Stimulated activated CD8-positive, alpha-beta memory T cell treated with anti-CD3 and anti-CD28 coated beads, Interleukin-2, amount 100 ng/mL, for 1 hour (primary cell): ENCODE measurements at places on chromosomes 6 and 20.

GRCh38 chr20:21133917-21134622 is 8.2 kb downstream of the KIZ start:
- DNase-seq: no peak

DNA sequence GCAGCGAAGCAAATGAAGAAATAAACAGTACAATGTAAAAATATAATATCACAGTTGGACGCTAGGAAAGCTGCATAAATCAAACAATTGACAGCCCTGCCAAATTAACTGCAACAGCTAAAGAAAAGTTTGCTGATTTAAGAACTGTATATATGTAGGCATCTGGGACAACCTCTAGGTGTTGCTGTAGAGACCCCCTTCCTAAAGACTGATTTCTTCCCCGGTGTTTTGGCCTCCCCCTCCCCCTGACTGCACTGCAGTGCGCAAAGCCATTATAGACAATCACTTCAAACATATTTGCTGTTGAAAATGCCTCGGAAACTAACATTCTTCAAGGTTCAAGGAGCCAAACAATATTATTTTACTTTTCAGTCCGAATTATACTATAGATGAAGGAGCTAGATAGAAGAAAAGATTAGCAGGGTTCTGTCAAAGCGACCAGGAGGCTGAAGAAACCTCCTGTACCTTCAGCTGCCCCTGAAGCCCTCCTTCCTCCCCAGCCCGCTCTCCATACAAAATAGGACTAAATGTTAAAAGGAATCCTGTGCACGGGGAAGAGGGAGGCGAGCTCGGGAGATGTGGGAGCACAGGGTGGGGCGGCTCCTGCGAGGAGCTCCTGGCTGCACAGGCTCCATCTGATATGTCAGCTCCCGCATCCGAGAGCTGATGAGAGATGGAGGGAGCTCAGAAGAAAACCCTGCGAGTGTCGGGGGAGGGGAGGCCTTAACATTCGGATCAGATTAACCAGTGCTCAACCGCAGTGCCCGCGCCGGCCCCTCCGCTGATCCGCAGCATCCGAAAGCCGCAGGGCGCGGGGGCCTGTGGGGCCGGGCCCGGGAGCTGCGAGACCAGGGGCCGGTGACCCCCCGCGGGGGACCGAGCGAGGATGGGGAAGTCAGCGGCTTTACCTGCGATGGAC is 822 bp downstream of the ELOVL4 start:
- no peak for DNase-seq

DNA sequence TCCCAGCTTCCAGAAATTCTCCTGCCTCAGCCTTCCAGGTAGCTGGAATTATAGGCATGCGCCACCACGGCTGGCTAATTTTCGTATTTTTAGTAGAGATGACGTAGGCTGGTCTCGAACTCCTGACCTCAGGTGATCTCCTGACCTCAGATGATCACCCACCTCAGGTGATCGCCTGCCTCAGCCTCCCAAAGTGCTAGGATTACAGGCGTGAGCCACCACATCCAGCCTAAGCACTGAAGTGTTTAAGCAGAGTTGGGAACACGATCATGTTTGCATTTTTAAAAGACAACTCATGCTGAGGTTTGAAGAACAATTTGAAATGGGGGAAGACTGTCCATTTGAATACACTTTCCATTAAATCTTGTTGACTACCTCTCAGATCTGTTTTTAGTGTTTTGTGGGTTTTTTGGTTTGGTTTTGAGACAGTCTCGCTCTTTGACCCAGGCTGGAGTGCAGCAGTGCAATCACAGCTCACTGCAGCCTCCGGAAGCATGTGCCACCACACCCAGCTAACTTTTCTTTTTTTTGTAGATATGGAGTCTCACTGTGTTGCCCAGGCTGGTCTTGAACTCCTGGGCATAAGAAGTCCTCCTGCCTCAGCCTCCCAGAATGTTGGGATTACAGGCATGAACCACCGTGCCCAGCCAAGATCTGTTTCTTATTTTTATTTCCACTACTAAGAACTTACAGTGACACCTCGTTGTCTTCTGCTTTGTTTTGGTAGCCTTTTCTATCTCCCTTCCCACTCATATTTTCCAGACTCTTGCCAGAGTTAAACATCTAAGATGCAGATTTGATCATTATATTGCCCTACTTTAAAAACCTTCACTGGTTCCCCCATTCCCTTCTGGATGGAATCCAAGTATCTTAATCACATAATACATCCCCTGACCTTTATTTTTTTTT is 5.5 kb downstream of the CASP8AP2 start:
- no peak for DNase-seq

DNA sequence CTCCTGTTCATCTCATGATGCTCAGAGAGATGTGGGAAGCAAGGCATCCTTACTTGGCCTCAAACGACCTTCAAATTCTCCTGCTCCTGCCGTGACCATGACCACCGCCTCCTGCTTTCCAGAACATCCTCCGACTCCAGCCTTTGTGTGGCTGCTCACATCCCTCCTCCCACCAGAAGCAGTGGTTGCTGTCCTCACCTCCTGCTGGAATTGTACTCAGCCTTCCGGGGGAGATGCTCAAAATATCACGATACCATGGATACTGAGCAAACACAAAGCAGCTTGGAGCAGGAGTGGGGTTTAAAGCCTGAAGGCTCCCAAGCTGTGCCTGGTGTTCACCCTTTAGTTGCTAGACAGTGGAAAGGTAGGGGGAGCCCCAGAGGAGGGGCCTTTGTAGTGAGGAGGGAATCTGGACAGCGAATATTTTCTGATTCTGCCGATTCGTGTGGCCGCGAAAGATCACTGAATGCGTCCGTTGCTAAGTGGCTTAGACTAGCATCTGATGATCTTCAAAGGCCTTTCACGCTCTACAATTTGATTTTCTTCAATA is 9.3 kb upstream of the DUSP22 start:
- DNase-seq: no peak

DNA sequence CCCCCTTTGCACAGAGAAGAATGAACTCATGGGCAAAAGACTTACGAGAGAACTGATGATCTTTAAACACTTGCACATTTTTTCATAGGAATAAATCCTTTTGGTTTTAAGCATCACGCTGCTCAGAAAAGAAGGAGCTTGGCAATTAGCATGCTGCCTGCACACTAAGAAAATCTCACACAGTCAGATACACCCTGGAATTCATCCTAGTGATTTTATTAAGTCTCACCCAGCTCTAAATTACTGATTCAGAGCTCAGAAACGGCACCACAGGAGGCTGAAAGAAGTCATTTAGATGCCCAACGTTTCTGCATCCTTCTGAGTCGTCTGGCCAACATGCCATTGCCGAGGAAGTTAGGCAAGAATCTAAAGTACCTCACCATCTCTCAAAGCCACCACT is 18.0 kb upstream of the NRSN1 start:
- no peak for DNase-seq

GRCh38 chr6:155264693-155265320 is 994 bp downstream of the CLDN20 start:
- no peak for DNase-seq

DNA sequence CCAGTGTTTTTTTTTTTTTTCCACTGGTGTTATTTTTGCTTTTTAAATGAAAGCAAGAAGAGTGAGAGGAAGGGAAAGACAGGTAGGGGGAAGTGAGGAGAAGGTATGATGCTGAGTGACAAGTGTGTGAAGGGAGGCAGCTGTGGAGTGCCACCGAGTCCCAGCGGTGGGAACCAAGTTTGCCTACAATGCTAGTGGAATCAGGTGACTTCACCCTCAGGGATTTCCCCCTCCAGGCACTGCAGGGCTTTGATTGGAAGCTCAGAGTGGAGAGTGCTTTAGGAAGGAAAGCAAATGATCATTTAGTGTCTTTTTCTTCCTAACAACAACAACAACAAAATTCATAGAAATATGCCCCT is 120.5 kb upstream of the ENPP5 start:
- no peak for DNase-seq

DNA sequence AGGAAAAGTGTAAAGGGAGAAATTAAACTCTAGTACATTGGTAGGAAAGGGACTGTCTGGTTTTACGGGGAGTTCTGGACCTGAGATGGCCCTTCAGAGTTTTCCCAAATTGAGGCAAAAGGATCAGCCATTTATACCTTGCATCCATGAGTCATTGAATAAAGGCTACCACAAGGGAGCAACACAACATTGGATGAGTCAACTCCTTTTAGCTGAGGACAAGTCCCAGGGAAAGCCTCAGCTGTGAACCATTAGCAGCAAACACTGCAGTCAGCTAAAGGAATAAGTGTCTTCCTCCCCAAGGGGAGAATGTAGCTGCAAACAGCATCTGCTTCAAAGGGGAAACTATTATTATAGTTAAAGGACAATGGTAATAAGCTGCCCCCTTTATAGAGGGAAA is 468.7 kb upstream of the ID4 start:
- no peak for DNase-seq

DNA sequence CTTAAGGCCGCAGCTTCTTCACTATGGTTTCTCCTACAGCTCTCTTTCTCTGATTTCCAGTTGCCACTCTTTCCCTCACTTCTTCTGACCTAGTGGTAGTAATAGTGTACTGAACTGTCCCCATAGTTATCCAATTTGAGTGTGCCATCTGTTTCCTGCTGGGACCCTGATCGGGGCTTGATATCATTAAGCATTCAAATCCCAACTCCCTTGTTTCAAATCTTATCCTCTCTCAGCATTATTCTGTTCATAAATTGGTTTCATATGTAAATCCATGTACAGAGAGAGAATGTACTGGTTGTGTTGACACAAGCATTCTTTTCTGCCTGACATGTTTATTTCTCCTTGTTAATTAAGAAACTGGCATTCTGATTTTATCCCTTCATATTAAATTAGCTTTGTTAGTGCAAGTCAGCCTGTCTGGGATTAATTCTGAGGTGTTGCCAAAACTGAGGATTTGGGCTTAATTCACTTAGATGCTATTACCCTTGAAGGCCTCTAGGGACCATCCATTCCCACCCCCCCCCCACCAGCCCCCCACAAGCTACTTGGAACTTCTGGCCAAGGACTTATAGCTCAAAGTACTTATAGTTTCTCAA is 84.6 kb upstream of the PROKR2 start:
- DNase-seq: no peak

GRCh38 chr6:165551828-165552227 is 111.2 kb downstream of the PDE10A start:
- no peak for DNase-seq

DNA sequence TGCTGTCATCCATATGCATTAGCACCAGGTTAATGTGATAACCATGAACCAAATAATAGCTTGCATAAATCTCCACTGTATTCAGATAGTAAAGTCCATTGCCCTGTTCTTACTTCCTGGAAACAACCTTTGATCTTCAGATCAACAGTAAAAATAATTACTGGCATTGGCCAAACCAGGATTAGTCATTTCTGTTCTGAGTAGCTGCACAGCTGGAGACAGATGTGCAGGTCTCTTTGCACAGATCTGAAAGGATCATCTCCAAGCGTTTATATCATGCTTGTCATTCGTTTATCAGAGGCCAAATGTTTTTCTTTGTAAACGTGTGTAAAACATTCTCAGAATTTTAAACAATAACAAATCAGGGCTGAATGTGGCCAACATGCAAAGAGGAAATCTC is 134.4 kb upstream of the HMGCLL1 start:
- no peak for DNase-seq

- DNase-seq: peak; percentile 4
These were observed 16.6 kb downstream of the SLC22A1 start for GRCh38 chr6:160137989-160138835.

- no peak for DNase-seq
These were observed 303.7 kb downstream of the TBC1D7 start for GRCh38 chr6:13024616-13025015.

DNA sequence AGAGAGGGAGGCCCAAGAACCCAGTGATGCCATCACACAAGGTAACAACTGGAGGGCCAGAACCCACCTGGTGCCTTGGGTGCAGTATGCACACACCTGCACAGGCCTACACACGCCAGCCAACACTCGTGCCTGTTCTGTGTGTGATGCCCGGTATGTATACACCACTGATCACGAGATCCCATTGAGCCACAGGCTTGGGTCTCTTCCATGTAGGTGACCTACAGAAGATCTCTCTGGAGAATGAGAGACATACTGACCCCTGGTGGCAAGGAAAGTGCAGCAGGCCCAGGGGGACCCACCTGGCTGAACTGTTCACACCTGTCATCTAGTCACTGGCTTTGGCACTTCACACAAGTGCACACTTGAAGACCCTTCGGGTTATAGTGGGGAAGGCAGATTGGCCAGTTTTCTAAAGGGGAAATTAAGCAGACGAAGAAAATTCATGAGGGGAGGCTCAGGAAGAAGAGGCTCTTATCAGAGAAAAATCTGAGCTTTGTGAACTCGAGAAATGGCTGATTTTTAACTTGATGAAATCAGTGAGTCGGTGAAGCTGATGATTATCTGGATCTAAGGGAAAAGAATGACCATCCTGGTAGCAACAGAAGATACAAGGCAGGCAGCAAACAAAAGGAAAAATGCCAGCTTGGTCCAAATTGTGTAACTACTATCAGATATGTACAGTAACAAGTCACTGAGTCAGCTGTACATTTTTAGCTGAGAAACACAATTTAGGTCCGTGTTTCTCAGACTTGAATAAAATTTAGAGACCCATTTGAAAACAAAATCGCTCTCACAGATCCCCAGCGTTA is 69.1 kb upstream of the PBOV1 start:
- no peak for DNase-seq

GRCh38 chr6:108164815-108165706 is 761 bp upstream of the NR2E1 start:
- DNase-seq: no peak

DNA sequence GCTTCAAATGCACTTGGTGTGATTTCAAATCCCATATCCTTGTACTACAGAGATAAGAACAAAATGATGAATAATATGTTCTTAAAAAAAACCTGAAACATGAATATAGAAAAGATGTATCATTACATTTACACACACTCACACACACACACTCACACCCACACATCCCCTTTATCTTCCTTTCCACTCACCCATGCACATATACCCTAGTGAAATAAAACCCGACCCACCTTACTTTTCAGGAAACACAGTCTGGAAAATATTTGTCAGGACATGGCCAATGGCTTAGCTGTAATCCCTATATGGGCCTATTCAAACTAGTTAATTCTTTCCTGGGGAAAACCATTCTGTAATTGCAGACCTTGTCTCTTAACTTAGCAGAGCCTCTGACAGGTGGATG is 60.8 kb upstream of the EDN1 start:
- no peak for DNase-seq

DNA sequence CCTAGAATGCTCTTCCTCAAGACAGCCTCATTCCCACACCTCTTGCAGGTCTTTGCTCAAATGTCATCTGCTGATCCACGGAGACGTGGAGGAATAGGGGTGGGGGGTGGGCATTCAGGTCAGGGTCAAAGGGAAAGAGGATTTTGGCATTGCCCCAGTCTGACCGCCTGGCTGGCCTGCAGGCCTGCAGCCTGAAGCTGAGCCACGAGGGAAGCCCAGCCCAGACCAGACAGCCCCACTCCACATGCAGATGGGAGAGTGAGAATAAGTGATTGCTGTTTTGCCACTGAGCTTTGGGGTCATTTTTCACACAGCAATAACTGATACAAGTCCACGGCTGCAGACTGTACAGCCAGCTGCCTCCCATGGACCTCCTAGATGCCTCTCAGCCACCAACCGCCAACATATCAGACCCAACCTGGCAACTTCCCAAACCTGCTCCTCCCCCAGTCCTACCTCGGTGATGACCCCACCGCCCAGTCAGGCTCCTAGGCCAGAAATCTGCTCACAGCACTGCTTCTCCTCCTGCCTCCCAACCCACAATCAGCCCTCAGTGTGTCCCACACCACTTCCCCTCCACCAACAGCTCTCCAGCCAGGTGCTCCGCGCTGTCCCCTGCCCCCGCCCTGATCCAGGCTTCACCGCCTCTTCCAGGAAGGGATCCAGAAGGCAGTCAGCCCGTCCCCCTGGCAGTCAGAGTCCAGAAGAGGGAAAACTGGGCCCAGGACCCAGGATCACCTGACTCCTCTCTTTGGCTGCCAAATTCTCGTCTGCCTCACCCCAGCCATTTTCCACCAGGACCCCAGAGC is 14.0 kb downstream of the KIAA1755 start:
- no peak for DNase-seq

- DNase-seq: no peak
These were observed 104.8 kb downstream of the ARID1B start for GRCh38 chr6:156881687-156882629.
